ENCODE measurements at places on chromosomes 4 and X. TPM values are rescaled to one million over a fixed set of nuclear protein-coding genes. Genes with fewer than 3 reads are reported as not detected.

GRCh38 chrX:80808881-80809411 lies 731 bp downstream of the BRWD3 start:
- peak; percentile 19 for DNase-seq

DNA sequence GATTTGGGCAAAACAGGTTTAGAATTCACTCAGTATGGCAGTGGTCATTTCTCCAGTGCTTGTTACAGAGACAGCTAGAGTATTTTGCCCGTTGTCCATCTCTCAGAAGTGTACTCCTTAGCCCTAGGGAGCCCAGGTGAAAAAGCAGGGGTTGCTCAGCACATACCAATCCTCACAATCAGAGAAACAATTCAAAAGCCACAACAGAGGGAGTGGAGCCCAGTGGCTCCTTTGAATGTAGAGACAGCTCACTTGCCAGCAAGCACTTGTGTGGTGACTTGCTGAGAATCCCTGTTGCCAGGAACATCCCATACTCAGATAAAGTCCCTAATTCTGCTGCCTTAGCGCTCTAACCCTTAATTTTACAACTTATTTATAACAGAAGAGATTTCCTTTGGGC lies 1488.3 kb downstream of the RPA4 start:
- no peak for DNase-seq

DNA sequence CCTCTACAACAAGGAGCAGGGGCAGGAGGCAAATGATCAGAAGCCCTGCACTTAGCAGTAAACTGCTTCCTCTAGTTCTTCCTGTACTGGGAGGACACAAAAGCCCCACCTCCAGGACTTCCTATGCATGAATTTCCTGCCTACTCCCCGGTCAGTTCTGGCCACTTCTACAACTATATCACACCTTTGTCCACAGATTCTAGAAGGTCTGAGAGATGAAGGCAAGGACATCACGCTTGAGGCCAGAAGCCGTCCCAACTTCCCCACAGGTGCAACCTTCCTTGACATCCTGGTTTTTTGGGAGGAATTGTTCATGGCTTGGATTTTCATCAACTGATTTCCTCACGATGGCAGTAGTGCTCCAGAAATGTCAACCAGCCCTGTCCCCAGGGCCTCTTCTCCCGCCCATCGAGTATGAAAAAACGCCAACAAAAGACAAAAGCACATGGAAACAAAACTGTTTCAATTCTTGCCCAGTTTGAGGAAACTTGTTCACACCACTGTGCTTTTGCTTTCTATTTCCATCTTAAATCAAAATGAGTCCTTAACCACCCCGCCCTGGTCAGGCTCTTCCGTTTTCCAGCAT lies 206.5 kb upstream of the STK26 start:
- DNase-seq = peak; percentile 93

DNA sequence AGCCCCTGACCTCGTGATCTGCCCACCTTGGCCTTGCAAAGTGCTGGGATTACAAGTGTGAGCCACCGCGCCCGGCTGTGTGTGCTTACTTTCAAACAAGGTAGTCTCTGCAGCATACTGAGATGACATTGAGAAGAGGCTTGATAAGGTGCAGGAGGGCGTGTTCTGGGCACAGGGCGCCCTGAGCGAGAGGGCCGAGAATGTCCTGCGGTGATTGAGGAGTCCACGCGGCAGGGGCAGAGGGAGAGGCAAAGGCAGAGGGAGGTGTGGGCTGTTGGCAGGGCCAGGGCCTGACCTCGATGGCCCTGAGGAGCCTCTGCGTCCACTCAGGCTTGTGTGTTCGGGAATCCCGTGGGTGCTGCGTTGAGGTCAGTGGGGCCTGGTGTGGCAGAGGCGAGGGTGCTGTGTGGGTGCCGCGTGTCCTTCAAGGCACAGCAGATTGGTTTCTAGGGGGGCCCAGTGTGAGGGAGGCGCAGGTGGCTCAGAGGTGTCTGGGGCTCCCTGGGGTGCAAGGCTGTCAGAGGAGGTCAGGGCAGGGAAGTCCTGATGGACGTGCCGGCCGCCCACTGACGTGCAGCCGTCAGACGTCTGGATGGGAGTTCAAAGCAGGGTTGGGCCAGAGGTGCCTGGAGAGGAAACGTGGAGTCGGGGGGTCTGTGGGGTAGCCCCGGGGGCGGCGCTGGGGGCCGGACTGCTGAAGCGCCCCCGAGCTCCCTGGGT lies 12.1 kb downstream of the PCGF3 start:
- no peak for DNase-seq

GRCh38 chrX:68983004-68983857 lies 154.4 kb downstream of the EFNB1 start:
- DNase-seq = no peak

- no peak for DNase-seq
Measured at GRCh38 chr4:55866290-55866907, 13.0 kb downstream of the EXOC1 start.

- DNase-seq = no peak
Measured at GRCh38 chr4:158458271-158458895, 63.3 kb upstream of the RXFP1 start.

GRCh38 chrX:40646489-40647306 lies 663 bp downstream of the CXorf38 start:
- DNase-seq = peak; percentile 39

DNA sequence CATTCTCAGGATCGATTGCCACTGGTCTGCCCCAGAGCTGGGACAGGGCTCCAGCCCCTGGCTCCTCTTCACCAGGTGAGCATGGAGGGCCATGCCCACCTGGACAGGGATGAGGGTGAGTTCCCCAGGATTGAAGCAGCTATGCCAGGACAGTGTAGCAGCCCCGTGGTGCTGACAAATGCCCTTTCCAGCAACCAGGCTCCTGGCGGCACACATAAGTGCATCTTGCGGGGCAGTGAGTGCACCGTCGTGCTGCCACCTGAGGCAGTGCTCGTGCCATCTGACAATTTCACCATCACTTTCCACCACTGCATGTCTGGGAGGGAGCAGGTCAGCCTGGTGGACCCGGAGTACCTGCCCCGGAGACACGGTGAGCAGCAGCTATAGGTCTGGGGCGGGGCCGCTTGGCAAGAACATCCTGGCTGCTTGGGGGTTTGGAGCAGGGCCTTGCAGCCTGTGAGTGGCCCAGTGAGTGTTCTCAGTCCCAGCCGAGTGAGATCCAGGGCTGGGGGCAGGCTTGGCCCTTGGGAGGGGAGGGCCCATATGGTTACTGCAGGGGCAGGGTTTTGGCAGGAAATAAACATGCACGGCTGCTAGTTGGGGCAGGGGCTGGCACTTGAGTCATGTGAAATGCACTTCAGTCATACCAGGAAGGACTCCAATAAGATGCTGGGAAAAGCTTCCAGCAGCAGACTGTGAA lies 6.1 kb downstream of the IL9R start:
- no peak for DNase-seq

DNA sequence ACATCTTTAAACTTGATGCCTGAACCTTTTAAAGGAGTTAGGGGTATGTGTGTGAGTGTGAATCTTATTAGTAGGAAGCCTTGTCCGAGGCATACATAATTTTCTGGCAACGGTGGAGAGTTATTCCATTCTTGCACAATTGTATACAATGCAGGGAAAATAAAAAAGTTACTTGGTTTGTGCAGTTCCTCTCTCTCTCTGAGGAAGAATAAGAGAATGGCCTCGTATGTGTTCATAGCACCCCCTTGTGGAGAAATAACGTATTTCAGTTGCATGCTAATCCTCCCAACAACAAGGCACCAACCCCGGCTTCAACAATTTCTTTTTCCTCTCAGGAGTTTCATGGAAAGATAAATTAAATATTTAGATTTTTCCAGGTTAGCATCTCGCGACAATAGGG lies 33.7 kb upstream of the FGF13 start:
- no peak for DNase-seq

GRCh38 chr4:48067536-48067935 lies 51.0 kb downstream of the NIPAL1 start:
- DNase-seq = no peak

- no peak for DNase-seq
Measured at GRCh38 chr4:109155682-109156283, 146.7 kb downstream of the COL25A1 start.

DNA sequence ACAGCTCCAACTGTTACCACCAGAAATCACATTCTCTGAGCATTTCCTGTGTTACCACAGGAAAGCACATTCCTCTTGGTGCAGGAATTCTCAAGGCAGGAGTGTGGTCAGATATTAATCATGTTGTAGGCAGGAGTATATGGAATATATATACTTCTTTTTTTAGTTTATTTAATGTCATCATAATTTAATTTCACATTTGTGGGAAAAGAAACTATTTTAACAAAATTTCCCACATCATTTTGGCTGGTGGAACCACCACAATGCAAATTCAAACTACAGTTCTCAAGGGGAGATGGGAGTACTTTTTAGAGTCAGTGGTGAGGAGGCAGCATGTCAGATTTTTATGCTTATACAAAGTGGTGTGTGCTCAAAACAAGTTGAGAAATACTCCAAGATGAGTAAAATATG lies 139.0 kb downstream of the ATP10D start:
- DNase-seq = no peak

DNA sequence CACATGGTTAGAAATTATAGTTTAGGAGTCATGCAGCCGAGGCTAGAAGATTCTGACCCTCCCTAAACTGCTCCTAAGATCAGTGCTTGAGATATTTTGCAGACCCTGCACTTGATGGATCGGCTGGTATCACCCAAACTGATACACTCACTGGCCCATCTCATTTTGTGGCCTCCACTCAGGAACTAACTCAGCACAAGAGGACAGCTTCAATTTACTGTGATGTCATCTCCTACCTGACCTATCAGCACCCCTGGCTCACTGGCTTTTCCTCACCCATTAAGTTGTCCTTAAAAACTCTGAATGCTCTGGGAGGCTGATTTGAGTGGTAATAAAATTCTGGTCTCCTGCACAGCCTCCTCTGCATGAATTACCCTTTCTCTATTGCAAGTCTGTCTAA lies 450.9 kb downstream of the PCDH10 start:
- DNase-seq = no peak

- DNase-seq = no peak
Measured at GRCh38 chr4:102792361-102792936, 31.7 kb upstream of the MANBA start.

GRCh38 chr4:119657111-119657611 lies 28.6 kb upstream of the PDE5A start:
- no peak for DNase-seq

DNA sequence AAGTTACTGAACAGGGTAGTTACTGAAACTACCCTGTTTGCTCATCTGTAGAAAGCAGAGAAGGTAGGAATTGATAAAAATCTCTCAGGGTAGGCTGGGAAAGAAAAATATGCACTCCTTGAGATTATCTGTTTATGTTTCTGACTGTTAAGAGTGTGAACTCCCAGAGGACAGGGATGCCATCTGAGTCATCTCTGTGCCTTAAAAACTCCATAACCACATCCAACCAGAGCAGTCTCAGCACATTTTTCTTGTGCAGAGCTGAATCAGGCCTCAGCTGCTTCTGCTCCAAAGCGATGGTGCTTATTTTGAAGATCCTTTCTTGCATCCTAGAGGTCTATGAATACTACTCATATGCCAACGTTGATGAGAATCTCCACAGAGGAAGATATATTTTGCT lies 9.9 kb downstream of the CENPVL3 start:
- DNase-seq = no peak

DNA sequence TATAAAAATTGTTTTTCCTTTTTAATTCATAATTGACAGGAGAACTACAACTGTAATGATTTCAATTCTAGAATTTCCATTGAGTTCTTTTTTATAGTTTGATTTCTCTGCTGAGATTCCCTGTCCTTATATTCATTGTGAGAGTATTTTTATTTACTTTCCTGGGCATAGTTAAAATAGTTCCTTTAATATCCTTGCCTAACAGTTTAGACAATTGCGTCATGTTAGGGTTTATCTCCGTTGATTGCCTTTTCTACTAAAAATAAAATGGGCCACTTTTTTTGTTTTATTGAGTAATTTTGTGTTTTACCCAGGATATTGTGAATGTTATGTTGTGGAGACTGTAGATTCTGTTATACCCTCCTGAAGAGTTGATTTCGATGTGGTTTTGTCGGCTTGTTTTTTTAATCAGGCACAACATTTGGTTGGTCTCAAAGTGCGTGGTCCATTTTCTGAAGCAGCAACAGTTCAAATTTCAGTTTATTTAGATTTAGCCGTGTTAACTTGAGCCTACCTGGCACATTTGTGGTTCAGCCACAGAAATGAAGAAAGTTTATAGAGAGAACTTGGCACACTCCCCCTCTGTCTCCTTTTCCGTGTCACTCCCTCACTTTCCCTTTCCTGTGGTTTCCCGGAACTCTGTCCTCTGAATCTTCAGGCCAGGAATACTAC lies 16.0 kb upstream of the PRRG1 start:
- no peak for DNase-seq

GRCh38 chrX:118189000-118189399 lies 72.4 kb upstream of the KLHL13 start:
- no peak for DNase-seq

GRCh38 chr4:154009788-154010187 lies 220.9 kb upstream of the SFRP2 start:
- no peak for DNase-seq

DNA sequence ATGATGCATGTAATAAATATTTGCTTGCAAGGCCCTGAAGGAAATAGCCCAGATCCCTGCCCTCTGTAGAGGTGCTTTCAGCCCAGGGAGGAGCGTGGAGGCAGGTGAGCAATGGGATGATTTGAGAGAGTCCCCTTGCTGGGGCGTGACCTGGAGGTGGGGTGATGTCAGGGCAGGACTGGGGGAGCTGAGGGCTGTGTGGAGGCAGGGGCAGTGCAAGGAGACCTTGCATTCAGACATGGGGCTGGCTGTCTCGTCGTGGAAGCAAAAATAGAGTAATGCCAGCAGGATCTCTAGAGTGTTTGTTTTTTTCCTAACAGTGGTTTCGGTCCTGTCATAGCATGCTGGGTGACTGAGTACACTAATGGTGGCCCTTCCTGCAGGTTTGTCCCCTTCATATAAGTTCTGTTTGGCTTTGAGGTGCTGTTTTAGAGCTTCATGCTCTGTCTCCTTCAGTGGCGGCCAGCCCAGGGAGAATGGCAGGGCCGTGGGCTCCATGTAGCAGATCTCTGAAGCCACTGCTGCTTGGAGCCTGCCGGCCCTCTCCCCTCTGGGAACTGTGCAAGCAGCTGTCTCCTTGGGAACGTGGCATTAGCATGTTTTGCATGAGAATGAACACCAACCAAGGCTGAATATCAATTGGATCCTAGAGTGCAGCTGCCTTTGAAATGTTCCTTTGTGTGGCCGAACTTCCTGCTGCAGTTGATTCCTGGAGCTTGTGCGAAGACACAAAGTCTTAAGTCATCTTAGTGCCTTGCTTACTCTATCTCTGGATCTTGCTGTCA lies 39.3 kb upstream of the CLDN34 start:
- no peak for DNase-seq

- no peak for DNase-seq
Measured at GRCh38 chr4:90060039-90060438, 67.2 kb upstream of the CCSER1 start.

- no peak for DNase-seq
Measured at GRCh38 chrX:39152106-39152649, 350.9 kb downstream of the MID1IP1 start.

- no peak for DNase-seq
Measured at GRCh38 chrX:38220415-38221390, at the start of gene SRPX. Gene SRPX, minus strand, starts transcription at chrX:38220871. Its CDS starts 79 bp downstream, at chrX:38220792.

- no peak for DNase-seq
Measured at GRCh38 chr4:46856333-46856732, 52.7 kb downstream of the COX7B2 start.

The SLC39A8 gene
- 12.1 TPM for total RNA-seq

The AGA gene
- 18.8 TPM for total RNA-seq

The ZNF732 gene
- not detected for total RNA-seq

The PABPC1L2A gene
- not detected for total RNA-seq

The SLC9B1 gene
- not detected for total RNA-seq

The PRDM5 gene
- total RNA-seq = 9.9 TPM

The TMEM255A gene
- total RNA-seq = 1.5 TPM

Data from Peyer's patch (tissue), 4 donors.